ENCODE measurements at places on chromosomes 1 and 21.
A peak's percentile ranks its signal among the peaks of the same experiment; 100 is the strongest.

DNA sequence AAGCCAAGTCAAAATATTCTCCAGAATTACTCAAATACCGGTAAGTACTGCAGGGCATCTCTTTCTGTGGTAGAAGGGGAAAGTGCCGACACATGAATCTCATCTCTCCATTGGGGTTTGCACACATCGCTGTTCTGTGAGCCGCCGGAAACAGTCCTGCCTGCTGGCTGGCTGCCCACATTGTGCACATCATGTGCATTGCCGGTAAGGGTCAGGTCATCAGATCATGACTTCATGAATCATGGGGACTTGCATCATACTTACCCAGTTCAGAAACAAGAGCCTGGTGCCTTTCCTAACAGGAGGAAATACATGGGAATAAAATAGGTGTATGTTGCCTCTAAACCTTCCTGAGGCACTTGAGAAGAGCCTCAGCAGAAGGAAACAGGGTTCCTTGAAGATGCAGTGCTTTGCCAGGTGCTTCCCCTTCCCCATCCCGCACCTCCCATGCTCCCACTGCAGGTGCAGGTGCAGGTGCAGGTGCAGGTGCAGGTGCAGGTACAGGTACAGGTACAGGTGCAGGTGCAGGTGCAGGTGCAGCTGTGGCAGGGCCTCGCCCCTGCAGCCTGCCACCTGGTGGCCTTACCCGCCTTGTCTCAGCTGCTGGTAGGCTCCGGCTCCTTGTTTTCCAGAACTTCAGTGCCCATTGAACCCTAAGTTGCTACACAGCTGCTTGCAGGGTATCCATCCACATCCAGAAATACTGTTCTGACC lies 26.5 kb downstream of the GPR137B start:
- no peak for DNase-seq

- DNase-seq = no peak
These were observed 393.9 kb downstream of the PLPP3 start for GRCh38 chr1:56185493-56185892.

- no peak for DNase-seq
These were observed 84.3 kb downstream of the RRAGC start for GRCh38 chr1:38775175-38775845.

DNA sequence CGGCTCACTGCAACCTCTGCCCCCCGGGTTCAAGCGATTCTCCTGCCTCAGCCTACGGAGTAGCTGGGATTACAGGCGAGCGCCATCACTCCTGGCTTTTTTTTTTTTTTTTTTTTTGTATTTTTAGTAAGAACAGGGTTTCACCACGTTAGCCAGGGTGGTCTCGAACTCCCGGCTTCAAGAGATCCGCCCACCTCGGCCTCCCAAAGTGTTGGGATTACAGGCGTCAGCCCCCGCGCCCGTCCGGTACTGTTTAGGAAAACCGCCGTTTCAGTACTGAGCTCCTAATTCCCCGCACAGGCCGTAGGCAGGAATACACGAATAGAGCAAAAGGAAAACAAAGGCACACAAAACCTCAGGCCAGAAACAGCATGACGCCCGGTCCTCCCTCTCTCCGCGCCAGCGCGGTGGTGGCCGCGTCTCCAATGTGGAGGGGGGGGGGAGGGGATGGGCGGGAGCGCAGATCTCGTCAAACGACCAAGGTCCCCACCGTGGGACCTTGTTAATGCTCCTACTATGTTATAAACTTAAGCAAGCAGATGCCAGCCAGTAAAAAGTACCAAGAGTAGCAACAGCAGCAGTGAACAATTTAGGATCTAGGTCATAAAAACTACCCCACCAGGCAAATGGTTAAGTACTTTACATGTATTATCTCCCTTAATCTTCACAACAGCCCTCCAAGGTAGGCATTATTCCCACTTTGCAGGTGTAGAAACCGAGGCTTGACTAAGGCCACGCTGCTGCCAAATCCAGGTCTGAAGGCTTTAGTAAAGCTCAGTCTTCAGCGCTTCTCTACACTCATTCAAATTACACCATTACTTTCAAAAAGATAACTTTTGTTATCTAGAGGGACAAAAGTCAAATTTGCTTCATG lies 648 bp upstream of the ADAR start:
- DNase-seq = no peak

- DNase-seq = peak; percentile 64
These were observed at the start of gene CD58 for GRCh38 chr1:116570358-116571214. CD58 (minus strand) TSS chr1:116571026; CDS start chr1:116570972, 54 bp downstream.

GRCh38 chr21:38887062-38887686 lies 81.4 kb downstream of the ETS2 start:
- DNase-seq = no peak

DNA sequence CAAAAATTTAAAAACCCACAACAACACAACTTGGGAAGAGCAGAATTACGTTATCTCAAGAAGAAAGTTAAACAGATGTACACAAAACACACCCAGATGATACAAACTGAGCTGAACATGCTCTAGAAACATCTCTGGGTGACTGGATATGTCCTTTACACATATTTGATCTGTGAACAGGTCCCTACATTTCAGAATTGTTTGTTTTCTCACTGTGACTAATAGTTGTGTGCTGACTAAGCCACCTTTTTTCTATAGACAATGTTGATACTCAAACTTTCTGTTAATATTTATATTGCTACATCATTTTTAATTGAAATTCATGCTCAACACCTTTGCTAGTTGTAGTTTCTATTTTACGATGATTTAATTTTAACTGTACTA lies 1.0 kb upstream of the F11R start:
- DNase-seq = no peak
